Stimulated activated CD8-positive, alpha-beta memory T cell treated with anti-CD3 and anti-CD28 coated beads, Interleukin-4, amount 100 ng/mL, for 1 hour (primary cell): ENCODE measurements at places on chromosomes 6 and 20.
A peak's percentile ranks its signal among the peaks of the same experiment; 100 is the strongest.

GRCh38 chr6:7589221-7589620 is 777 bp upstream of the SNRNP48 start:
- no peak for DNase-seq

DNA sequence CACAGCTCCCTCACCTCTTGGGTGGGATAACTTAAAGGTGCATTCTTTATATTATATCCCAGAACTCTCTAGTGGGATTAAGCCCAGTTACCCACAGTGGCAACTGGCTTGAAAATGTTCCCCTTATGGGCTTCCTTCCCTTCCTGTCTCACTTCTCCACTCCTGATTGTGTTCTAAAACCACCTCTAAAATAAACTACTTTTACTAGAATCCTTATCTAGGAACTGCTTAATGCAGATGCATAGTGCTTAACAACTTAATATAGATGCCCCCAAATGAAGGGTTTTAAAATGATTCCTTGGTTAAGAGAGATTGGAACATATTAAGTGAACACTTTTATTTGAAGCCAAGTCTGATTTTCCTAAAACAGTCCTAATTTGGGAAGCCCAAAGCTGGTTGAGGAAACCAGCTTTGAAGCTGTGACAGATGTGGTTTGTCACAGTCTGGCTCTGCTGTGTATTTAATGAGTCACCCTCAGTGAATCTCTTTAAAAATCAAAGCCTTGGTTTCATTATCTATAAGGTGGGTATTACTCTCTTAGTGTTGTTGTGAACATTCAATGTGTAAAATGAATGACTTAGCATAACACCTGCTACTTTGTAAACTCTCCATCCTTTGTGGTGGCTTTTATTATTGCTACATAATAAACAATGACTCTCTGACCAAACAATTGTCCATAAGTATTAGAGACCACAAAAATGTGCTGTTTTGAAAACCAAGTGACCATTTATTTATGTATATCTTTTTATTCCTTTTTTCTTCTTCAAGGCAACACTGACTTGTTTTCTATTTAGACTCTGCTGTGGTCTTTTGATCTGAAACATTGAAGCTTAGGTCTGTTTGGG is 24.4 kb downstream of the PLCB1 start:
- no peak for DNase-seq

DNA sequence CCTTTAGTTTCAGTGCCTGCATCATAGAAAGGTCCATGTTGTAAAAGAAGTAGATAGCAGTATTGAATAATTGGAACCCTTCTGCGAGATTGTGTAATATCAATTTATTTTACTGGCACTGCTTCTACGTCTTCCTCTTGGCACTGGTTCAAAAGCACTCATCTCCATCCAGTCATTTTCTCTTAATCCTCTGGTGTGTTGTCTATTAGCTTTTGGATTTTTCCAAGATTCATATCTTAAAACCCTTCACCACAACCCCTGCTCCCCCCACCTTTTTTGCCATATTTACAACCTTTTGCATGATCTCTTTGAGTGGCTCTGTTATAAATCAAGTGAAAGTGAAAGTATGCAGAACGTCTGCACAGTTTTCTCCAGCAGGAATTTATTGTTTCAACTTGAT is 76.6 kb upstream of the HSF2 start:
- DNase-seq, result no peak

DNA sequence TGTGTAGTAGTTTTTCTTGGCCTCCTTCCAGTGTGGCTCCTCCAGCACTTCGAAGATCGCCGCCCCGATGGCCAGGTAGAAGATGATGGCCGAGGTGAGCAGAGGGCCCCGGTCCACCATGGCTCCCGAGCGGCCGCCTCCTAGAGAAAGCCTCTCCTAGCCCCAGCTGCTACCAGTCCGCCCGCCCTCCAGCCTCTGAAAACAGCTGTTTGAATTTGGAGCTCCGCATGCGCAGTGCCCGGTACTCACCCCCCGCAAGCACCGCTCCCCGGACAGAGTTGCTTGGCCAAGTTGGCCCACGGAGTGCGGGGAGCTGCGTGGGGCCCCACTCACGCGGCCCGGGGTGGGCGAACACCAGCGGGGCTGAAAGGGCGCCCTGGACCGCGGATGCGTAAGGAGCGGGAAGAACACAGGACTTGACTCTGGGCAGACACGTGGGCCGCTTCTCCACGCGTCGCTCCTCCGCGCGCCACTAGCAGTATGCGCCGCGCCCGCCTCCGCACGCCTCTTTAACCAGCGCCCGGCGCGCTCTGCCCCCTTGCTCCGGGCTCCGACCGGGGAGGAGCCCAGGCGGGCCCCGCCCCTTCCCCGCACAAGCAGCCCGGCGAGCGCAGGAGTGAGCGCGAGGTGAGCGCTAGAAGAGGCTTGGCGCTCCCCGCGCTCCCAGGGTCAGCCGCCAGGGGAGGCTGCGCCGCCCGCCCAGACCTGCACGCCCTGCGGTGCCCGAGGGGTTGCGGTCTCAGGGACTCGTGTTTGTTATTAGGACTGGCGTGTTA is at the start of gene KCNK5:
TSS of gene KCNK5 (minus strand) at position 484 of the 776 bp plus-strand sequence. CDS start at position 120, 364 bp downstream.
- DNase-seq, result peak; percentile 31

- no peak for DNase-seq
Observed at GRCh38 chr20:39117491-39117890, 155.3 kb downstream of the DHX35 start.

DNA sequence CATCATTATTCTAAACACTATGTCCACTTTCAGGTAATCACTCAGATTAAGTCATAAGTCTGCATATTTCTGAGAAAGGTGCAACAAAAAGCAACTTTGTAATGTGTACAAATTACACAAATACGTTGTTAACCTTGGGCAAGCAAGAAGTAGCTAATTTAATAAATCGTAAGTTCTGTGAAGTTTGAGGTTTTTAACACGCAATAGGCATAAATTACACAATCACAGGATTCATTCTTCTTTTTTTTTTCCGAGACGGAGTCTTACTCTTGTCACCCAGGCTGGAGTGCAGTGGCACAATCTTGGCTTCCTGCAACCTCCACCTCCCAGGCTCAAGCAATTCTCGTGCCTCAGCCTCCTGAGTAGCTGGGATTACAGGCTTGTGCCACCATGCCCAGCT is 57.2 kb upstream of the F13A1 start:
- no peak for DNase-seq

GRCh38 chr20:50111120-50111828 is 1.7 kb downstream of the UBE2V1 start:
- DNase-seq, result no peak

GRCh38 chr20:51772236-51772635 is 4.0 kb upstream of the ATP9A start:
- no peak for DNase-seq

DNA sequence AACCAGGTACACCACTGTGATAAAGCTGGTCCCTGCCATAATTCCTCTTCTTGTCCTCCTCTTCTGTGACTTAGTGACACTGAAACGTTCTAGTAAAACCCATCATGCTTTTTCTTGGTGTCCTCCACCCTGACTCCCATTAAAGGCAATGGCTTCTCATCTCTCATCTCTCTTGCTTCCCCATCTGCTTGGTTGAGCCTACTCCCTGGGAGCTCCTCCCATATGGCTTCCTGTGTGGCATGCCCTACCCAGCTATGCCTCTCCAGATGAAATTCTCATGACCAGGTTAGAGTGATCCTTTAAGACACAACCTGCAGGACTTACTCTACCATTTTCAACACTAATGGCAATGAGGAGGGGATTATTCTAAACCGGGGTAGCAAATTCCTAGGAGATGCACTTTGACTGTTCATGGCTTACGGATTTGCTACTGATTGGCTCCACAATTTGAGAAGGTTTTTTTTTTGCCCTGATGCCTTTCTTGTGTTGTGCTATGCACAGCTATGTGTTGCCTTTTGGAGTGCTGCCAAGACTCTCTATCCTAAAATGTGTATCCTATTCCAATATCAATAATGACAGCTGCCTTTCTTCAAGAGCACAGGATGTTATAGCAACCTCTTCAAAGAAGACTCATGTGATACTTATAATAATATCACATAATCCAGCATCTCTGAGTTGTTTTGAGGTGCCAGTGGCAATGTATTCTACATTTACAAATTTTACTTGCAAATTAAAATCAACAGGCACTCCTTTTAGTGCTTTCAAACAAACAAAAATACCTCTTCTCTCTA is 6.1 kb downstream of the SIRPG start:
- no peak for DNase-seq

DNA sequence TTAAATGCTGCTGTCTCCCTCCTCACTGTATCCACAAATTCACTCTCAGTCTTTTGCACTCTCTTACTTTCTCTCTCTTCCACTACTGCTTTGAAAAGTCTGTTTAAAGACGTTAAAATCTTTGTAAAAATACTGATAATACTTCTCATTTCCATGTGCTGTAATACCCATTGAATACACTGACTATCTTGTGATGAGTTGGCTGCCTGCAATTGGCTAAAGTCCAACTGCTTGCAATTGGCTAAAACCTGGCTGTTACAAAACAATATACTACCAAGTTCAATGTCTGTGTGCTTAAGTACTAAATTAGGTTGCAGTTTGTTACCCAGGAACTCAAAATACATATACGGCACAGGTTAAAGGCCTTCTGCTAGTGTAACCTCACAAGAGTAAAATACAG is 264.8 kb downstream of the THBS2 start:
- DNase-seq, result no peak

- DNase-seq, result no peak
Observed at GRCh38 chr20:45852326-45852725, 4.9 kb downstream of the ACOT8 start.

GRCh38 chr6:144834426-144835038 is 549.4 kb downstream of the UTRN start:
- DNase-seq, result no peak

GRCh38 chr20:13231031-13231752 is 10.1 kb downstream of the ISM1 start:
- no peak for DNase-seq

DNA sequence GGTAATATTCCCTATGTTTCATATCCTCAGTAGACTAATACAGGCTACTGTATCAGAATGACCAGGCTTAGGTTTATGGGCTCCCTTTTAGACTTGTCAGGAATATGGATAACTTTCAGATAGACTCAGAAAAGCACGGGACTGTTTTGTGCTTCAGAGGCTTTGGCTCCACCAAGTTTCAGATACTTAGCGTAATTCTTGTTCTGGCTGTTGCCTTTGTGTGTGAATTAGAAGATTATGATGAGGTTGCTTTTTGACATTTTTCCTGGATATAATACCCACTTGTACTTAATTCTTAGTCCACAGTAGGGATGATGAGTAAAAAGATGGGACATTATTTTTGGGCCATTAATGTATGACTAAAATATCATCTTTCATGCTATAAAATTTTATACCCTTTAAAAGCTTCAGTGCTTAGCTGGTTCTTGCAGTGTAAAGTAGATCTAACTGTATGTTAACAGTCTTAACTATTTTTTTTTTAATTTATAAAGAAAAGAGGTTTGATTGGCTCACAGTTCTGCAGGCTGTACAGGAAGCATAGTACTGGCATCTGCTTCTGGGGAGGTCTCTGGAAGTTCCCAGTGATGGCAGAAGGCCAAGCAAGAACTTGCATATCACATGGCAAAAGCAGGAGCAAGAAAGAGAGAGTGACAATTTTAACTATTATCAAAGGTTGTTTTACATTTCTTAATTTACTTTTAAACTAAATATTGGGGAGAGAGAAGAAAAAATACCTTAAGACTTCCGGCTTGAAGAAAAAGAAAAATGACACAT is 120.7 kb downstream of the ZFAND3 start:
- DNase-seq, result no peak

DNA sequence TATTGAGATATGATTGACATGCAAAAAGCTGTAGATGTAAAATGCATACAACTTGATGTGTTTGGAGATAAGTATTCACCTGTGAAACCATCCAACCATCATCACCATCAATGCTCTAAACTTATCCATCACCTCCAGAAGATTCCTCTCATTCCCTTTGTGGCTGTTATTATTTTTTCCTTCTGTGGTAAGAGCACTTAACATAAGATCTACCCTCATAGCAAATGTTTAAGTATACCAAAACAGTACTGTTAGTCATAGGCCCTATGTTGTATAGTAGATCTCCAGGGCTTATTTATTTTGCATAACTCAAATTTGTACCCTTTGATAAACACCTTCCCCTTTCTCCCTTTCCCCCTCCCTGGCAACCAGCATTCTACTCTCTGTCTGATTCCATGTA is 31.2 kb upstream of the CCN6 start:
- no peak for DNase-seq

GRCh38 chr6:38209371-38210260 is 390.1 kb downstream of the ZFAND3 start:
- no peak for DNase-seq

GRCh38 chr6:6557886-6558285 is 30.6 kb upstream of the LY86 start:
- DNase-seq, result no peak

DNA sequence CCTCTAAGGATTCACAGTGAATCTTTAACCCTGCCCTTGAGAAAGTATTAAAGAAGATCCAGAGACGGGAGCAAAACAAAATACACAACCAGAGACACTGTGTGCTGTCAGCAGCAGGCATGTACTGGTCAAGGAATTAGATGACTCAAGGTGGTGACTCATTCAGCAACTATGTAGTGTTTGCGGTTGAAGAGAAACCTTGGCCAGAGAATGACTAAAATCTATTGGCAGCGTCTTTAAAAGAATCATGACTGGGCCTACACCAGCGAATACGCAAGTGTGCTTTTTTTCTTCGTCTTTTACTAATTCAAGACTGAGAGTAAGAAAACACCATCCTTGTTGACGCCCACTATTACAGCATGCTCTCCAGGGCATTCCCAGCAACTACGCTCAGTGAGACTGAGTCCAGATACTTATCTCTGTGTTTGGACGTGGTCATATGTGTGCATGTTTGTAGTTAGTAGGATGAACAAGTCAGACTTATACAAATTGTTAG is 72.4 kb upstream of the BACH2 start:
- DNase-seq, result no peak

- DNase-seq, result no peak
Observed at GRCh38 chr20:31485450-31486339, 10.6 kb downstream of the REM1 start.

- no peak for DNase-seq
Observed at GRCh38 chr20:36445847-36446246, 95.5 kb upstream of the MYL9 start.

DNA sequence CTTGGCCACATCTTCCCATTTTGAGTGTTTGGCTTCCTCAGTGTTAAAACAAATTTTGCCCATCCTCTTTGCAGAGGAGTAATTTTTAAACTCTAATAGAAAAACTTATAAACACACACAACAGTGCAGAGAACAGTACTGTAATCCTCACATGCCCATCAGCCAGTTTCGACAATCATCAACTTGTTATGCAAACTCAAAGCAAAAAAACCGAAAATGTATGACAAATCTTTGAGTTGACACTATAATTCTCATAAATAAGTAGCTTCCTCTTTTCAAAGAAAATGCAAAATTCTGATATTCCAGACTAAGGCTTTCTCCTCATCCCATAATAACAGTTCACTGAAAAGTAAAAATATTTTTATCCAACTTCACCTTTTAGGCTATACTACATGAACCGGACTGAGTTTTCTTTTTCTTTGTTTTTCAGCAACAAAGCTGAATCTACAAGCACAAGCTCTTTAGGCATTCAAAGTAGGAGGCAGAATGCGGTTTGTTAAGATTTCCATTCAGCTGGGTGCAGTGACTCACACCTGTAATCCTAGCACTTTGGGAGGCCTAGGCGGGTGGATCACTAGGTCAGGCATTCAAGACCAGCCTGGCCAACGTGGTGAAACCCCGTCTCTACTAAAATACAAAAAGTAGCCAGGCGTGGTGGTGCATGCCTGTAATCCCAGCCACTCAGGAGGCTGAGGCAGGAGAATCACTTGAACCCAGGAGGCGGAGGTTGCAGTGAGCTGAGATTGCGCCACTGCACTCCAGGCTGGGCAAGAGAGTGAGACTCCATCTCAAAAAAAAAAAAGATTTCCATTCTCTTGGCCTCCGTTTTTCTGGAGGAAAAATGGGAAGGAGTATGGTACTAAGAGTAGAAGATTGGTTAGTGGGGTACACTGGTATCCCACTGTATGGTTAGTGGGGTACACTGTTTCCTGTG is 74.8 kb downstream of the GCNT2 start:
- no peak for DNase-seq
